ENCODE measurements at places on chromosomes 2 and 18. TPM values are rescaled to one million over a fixed set of nuclear protein-coding genes. Genes with fewer than 3 reads are reported as not detected.

GAL3ST2 gene
- total RNA-seq = not detected

CRYGD gene
- not detected for total RNA-seq

REG3G gene
- not detected for total RNA-seq

CFC1 gene
- total RNA-seq = not detected

INHBB gene
- 2.0 TPM for total RNA-seq

GRCh38 chr18:37611614-37612279 lies 46.1 kb upstream of the CELF4 start:
- H3K4me3 ChIP-seq = no peak overlapping the region
- H3K36me3 ChIP-seq = no peaks in the 10 kb centered on the region
- H3K27ac ChIP-seq = peak overlapping the region; percentile 46
- DNase-seq = no peak
- H3K4me1 ChIP-seq = no peaks in the 10 kb centered on the region

GRCh38 chr18:10062302-10063300 lies 148.8 kb downstream of the VAPA start:
- peak overlapping the region; percentile 57 for H3K27ac ChIP-seq
- H3K4me1 ChIP-seq = peaks cover 55% of the 10 kb centered on the region

DNA sequence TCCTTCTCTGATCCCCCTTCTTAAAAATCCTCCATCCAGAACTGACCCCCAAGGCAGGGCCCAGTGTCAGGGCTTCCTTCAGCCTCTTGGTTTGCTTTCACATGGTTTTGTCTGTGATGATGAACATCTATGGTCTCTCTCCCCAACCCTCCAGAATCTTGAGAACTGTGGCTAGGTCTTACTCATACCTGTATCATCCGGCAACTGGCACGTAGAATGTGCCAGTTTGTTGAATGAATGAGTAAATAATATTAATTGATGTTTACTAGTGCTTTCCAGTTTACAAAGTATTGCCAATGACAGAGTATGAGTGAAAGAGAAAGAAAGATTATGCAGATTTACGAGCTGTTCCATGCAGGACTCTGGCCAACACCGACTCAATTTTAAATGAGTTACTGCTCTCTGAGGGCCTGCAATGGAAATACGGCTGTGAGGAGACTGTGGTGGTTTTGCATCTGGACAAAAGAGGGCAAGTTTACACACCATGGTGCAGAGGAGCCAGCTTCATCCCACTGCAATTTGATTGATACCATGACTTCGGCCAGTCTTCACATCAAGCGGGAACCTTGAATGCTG lies 29.9 kb upstream of the TRIB2 start:
- H3K4me3 ChIP-seq = no peak overlapping the region
- H3K27me3 ChIP-seq = no peaks in the 10 kb centered on the region
- H3K36me3 ChIP-seq = no peaks in the 10 kb centered on the region
- H3K27ac ChIP-seq = no peak overlapping the region

DNA sequence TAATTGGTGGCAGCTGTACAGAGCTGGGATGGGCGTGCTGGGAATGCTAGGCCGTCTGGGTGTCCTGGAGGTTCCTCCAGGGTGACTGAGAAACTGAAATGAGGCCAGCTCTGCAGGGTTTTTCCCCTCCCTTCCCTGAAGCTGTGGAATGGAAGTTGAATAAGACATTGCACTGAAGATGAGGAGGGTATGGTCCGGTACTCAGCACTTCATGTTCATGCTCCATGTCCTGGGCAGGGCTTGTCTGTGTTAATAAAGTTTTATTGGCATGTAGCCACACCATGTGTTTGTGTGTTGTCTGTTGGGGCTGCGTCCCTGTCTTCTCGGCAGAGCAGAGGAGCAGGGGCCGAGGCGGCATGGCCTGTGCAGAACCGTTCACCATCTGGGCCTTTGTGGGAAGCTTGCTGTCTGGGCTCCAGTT lies 154.0 kb downstream of the LDLRAD4 start:
- H3K27ac ChIP-seq = no peak overlapping the region
- no peaks in the 10 kb centered on the region for H3K36me3 ChIP-seq
- H3K4me1 ChIP-seq = peaks cover 18% of the 10 kb centered on the region
- no peak for DNase-seq

DNA sequence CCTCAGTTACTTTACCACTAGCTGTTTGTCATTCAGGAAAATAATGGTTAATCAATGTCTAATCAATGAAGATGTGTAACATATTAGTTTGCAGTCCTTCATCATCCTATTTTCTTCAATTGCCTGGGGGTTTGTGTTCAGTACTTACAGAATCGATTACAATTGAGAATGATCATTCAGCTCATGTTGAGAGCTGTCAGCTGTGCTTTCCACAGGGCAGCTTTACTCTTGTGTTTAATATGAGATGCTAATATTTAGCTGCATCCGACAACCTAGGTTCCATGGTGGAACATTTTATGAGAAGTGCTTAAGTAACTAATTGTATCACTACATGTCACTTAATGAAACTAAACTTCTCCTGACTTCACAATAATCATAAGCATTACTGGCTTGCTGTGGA lies 191.9 kb downstream of the GRB14 start:
- no peak overlapping the region for H3K27ac ChIP-seq
- no peaks in the 10 kb centered on the region for H3K27me3 ChIP-seq
- H3K36me3 ChIP-seq = no peaks in the 10 kb centered on the region
- no peak for DNase-seq
- H3K4me3 ChIP-seq = no peak overlapping the region

DNA sequence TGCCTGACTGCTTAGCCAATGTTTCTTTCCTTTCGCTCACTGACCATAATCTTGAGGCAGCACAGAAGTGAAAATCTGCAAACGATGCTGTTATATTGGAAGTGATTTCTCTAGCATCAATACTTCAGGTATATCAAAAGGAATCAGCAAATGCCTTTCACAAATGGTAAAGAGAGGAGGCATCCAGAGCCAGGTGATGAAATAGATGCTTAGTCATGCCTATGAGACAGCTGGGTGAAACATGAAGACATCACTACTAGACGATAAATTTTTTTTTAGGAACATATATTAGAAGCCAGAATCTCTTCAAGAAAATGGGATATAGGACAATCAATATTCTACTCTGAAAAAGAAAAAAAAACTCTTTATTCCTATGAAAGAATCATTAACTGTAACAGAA lies 249.2 kb upstream of the SLC39A10 start:
- no peak overlapping the region for H3K4me3 ChIP-seq
- no peak for DNase-seq
- H3K27me3 ChIP-seq = no peaks in the 10 kb centered on the region
- H3K4me1 ChIP-seq = peaks cover 8% of the 10 kb centered on the region
- H3K36me3 ChIP-seq = no peaks in the 10 kb centered on the region

DNA sequence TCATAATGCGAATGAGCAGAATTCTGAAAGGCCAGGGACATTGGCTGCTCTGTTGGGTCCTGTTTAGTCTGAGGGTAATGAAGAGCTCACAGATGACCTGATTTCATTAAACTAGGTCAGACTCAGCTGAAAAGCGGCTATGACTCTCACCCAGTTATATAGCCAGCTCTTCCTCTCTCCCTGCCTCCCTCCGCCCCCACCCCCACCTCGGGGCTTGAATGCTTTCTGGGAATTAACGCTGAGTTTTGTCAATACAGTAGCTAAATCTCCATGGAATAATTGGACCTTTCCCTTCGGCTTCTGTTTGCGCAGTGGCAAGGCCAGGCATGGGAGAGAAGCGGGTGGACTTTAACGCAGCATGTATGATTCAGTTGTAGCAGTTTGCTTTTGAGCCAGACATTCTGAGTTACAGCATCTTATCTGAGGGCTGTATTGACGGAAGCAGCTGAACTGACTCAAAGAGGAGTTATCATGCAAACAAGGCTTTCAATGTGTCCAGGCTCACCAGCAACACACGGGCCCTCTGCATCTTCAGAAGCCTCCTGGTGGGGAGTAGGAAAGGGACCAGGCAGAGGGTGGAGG lies 110.6 kb downstream of the MYCN start:
- no peak overlapping the region for H3K27ac ChIP-seq
- peaks cover 2% of the 10 kb centered on the region for H3K4me1 ChIP-seq
- no peaks in the 10 kb centered on the region for H3K36me3 ChIP-seq
- no peak overlapping the region for H3K4me3 ChIP-seq

Measured in heart left ventricle (tissue), 16 donors.